ENCODE measurements at places on chromosomes 5 and 9. TPM values are rescaled to one million over a fixed set of nuclear protein-coding genes. Genes with fewer than 3 reads are reported as not detected.

GRCh38 chr9:4382722-4383317 lies 83.0 kb upstream of the GLIS3 start:
- H3K4me3 ChIP-seq, result no peak overlapping the region
- H3K27ac ChIP-seq, result no peak overlapping the region
- H3K4me1 ChIP-seq, result no peaks in the 10 kb centered on the region
- no peaks in the 10 kb centered on the region for H3K36me3 ChIP-seq
- no peaks in the 10 kb centered on the region for H3K27me3 ChIP-seq

DNA sequence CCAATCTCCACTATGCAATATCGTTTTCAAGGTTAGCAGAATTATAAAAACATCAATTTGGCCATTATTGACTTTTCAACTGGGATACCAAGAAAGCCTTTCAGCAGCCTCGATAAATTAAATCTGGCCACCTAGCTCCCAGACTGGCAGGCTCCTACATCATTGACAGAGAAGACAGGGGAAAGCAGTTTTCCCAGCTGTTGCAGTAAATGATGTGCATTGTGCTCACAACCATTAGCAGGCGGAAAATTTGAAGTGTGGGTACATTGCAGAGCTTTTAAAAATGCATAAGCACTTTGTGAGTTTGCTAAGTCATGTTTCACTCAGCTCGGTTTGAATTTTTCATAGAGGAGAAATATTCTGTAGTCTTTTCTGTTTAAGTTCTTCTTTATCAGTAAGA lies 297.9 kb downstream of the KCTD16 start:
- no peak overlapping the region for H3K4me3 ChIP-seq
- no peaks in the 10 kb centered on the region for H3K4me1 ChIP-seq
- no peak overlapping the region for H3K27ac ChIP-seq
- DNase-seq, result no peak
- no peaks in the 10 kb centered on the region for H3K27me3 ChIP-seq

DNA sequence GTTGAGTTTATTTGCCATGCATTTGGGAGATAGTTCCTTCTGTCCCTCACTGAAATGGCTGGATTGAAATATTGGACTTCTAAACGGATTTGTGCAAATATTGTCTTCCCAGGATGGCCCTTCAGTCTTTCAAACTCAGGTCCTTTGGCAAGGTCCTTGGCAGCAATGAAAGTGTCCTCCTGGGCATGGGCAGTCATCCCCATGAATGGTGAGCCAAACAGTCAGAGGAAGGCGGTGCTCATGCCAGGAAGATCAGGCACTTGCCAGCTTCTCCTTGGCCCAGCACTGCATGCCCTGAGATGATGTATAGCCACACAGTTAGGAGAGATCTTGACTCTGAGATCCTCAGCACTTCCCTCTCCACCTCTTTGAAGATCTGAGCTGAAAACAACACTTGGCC lies 221.4 kb upstream of the KLF4 start:
- DNase-seq, result no peak
- no peaks in the 10 kb centered on the region for H3K36me3 ChIP-seq
- H3K4me1 ChIP-seq, result no peaks in the 10 kb centered on the region
- no peaks in the 10 kb centered on the region for H3K27me3 ChIP-seq

DNA sequence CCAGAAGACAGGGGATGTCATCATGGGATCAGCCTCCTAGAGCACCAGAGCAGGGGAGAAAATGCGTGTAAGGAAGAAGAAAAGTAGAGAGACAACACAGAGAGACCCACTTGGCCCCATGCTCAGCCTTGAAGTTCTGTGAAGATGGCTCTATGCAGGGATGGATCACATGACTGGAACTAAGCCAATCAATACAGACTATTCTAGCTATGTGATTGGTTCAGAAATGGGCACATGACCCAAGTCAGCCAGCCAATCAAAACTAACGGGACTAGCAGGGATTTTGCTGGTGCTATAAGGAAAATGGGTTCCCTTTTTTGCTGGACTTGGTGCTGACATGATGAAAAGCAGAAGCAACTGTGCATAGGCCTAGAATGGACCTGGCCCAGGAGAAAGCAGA lies 173.0 kb upstream of the TBC1D2 start:
- H3K4me1 ChIP-seq, result no peaks in the 10 kb centered on the region
- H3K27ac ChIP-seq, result no peak overlapping the region
- DNase-seq, result no peak
- H3K4me3 ChIP-seq, result no peak overlapping the region
- no peaks in the 10 kb centered on the region for H3K27me3 ChIP-seq
- H3K36me3 ChIP-seq, result no peaks in the 10 kb centered on the region

GRCh38 chr5:126914801-126915436 lies 115.4 kb downstream of the MARCHF3 start:
- H3K27me3 ChIP-seq, result no peaks in the 10 kb centered on the region
- H3K4me3 ChIP-seq, result no peak overlapping the region
- H3K27ac ChIP-seq, result no peak overlapping the region
- DNase-seq, result no peak
- no peaks in the 10 kb centered on the region for H3K4me1 ChIP-seq

DNA sequence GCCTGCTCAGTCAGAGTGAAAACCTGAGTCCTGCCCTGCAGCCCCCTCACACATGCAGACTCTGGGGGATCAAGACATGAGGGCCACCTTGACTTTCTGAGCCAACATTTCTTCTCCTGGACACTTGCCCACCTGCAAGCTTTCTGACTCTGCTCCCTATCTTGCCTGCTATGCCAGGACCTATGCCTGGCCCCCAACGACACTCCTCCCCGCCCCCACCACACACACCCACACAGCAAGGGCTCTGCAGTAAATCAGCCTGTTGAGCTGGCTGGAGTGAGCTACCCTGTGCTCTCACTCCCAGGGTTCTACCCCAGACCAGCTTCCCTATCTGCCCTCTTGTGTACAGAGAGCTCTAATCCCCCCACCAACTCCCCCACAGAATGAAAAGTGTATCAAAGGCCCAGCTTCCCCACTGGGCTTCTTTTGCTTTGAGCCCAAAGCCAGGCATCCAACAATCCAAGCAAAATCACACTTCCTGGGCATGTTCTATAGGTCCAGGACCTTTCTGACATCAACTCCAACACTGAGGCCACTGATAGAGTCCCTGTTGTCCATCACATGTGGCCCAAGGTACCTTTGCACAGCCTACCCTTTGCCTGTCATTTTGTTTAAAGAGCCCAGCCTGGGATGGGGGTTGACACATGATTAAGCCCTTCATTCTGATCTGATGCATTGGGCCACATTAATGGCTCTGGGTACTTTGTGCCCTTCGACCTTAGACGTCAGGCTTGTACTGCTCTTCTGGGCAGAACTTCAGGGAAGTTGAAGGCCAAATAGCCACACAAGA lies 7.2 kb downstream of the PDLIM4 start:
- H3K4me1 ChIP-seq, result peaks cover 40% of the 10 kb centered on the region
- H3K27ac ChIP-seq, result peak overlapping the region; percentile 96
- H3K36me3 ChIP-seq, result no peaks in the 10 kb centered on the region
- no peak overlapping the region for H3K4me3 ChIP-seq
- no peaks in the 10 kb centered on the region for H3K27me3 ChIP-seq
- DNase-seq, result peak; percentile 63

DNA sequence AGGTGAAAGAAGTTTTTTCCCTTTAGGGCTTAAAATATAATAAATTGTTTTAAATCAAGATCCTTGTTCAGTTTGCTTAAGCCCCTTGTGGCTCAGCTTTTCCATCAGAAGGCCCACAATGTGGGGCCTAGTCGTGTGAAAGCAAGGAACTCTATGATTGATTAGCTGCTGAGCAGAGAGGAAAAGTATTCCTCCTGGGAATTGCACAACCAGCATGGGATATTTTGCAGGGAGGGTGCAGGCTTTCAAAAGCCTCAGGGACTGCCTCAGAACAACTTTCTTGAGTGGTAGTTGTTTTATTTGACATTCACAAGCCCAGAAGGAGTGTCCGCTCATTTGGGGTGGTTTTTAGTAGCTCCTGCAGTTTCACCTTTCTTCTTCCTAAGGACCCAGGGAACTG lies 19.8 kb downstream of the TTC23L start:
- H3K4me1 ChIP-seq, result no peaks in the 10 kb centered on the region
- no peaks in the 10 kb centered on the region for H3K36me3 ChIP-seq
- no peak overlapping the region for H3K4me3 ChIP-seq
- no peak for DNase-seq

GRCh38 chr5:111143910-111144309 lies 51.8 kb downstream of the WDR36 start:
- no peaks in the 10 kb centered on the region for H3K36me3 ChIP-seq
- H3K27me3 ChIP-seq, result no peaks in the 10 kb centered on the region
- no peak overlapping the region for H3K4me3 ChIP-seq
- no peak overlapping the region for H3K27ac ChIP-seq
- peak; percentile 61 for DNase-seq
- no peaks in the 10 kb centered on the region for H3K4me1 ChIP-seq

- H3K4me3 ChIP-seq, result no peak overlapping the region
- H3K27ac ChIP-seq, result peak overlapping the region; percentile 41
- H3K36me3 ChIP-seq, result no peaks in the 10 kb centered on the region
- no peaks in the 10 kb centered on the region for H3K4me1 ChIP-seq
- DNase-seq, result no peak
- H3K27me3 ChIP-seq, result no peaks in the 10 kb centered on the region
These were observed 182.9 kb downstream of the SAXO1 start for GRCh38 chr9:18849890-18850677.

DNA sequence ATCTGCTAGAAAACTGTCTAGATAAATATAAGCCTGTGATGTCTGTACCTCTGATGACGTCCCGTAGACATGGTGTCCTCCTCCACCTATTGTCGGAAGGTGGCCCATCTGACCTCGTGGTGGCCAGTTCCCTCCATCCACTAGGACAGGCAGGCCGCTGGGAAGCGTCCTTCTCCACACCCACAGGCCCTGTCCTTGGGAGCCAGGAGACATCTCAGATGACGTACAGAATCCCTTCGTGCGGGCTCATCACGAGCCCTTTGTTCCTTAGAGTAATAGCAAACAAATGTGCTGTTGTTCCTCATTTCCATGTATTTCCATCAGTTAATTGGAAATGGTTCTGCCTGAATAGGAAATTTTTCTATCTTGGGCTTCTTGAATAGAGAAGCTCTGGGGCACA lies 38.3 kb upstream of the TENT4A start:
- H3K27me3 ChIP-seq, result no peaks in the 10 kb centered on the region
- DNase-seq, result no peak
- no peak overlapping the region for H3K27ac ChIP-seq
- H3K36me3 ChIP-seq, result no peaks in the 10 kb centered on the region
- no peaks in the 10 kb centered on the region for H3K4me1 ChIP-seq

DNA sequence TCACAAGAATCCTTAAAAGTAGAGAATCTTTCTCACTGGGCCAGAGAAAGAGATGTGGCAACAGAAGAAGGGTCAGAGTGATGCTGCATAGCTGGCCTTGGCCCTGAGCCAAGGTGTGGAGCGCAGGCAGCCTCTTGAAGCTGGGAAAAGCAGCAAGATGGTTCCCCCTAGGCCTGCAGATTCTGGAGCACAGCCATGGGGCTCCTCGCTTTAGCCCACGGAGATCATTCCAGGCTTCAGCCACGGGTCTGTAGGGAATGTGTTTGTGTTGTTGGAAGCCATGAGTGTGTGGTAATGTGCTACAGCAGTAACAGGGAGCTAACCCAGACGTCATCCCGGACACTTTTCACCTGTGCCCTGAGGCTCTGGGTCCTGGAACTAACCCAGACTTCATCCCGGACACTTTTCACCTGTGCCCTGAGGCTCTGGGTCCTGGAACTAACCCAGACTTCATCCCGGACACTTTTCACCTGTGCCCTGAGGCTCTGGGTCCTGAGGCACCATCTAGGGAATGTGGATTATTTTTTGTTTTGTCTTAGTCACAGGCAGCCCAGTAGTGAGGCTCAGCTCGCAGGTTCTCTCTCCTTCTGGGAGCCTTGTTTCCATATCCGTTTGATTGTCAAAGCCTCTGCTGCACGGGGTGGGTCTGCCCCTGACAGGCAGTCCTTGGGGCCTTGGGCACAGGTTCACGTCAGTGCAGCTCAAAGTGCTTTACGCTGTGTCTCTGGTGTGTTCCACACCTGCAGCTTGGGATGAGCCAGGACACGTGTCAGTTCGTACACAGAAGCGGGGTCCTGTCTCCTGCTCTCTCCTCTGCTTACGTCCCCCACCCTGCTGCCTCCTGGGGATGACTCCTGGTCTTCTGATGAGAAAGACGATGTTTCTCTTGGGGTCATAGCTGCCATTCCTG lies 56.3 kb upstream of the EXOC3 start:
- no peak for DNase-seq
- H3K27me3 ChIP-seq, result no peaks in the 10 kb centered on the region
- no peaks in the 10 kb centered on the region for H3K36me3 ChIP-seq
- no peak overlapping the region for H3K27ac ChIP-seq
- H3K4me1 ChIP-seq, result no peaks in the 10 kb centered on the region

DNA sequence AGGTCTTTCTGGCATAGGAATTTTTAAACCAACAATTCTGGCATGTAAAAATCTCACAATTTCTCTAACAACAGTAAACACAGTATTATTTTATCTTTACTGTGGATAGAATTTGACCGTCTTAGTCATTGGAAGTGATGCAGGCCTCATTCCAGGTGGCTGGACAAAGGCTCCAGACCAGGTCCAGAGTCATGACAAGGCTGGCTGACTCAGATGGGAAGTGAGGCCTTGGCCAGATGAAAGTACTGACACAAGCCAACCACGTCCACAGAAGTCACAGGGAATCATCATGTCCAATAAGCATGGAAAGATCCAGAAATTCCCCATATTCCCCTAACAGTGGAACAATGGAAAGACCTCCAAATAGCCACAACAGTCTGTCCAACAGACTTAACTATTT lies 12.4 kb downstream of the SPOCK1 start:
- H3K27me3 ChIP-seq, result no peaks in the 10 kb centered on the region
- H3K4me3 ChIP-seq, result no peak overlapping the region
- H3K36me3 ChIP-seq, result no peaks in the 10 kb centered on the region
- H3K27ac ChIP-seq, result no peak overlapping the region

GRCh38 chr9:129327552-129328328 lies 149.7 kb upstream of the IER5L start:
- no peak for DNase-seq
- H3K36me3 ChIP-seq, result no peaks in the 10 kb centered on the region
- peak overlapping the region; percentile 45 for H3K27ac ChIP-seq
- H3K4me3 ChIP-seq, result no peak overlapping the region
- no peaks in the 10 kb centered on the region for H3K27me3 ChIP-seq
- H3K4me1 ChIP-seq, result peaks cover 4% of the 10 kb centered on the region

GRCh38 chr9:27377147-27377807 lies 80.3 kb upstream of the EQTN start:
- H3K4me1 ChIP-seq, result no peaks in the 10 kb centered on the region
- H3K36me3 ChIP-seq, result no peaks in the 10 kb centered on the region
- H3K27me3 ChIP-seq, result no peaks in the 10 kb centered on the region
- peak overlapping the region; percentile 43 for H3K27ac ChIP-seq

- no peak overlapping the region for H3K27ac ChIP-seq
- DNase-seq, result no peak
- no peaks in the 10 kb centered on the region for H3K36me3 ChIP-seq
These were observed 14.9 kb downstream of the TXN start for GRCh38 chr9:110241260-110241857.

- DNase-seq, result no peak
- H3K27me3 ChIP-seq, result no peaks in the 10 kb centered on the region
- H3K36me3 ChIP-seq, result no peaks in the 10 kb centered on the region
- no peak overlapping the region for H3K27ac ChIP-seq
These were observed 8.2 kb upstream of the NIPAL4 start for GRCh38 chr5:157451806-157452205.

ALAD gene
- 1.5 TPM for total RNA-seq

NSUN2 gene
- 38.9 TPM for total RNA-seq

SPINK6 gene
- total RNA-seq, result not detected

MLANA gene
- not detected for total RNA-seq

HAUS6 gene
- total RNA-seq, result 14.4 TPM

TNFSF8 gene
- total RNA-seq, result 1.5 TPM

RAB3C gene
- total RNA-seq, result 2.1 TPM

Data from uterus (tissue), 4 donors.